ENCODE measurements at places on chromosomes 2 and 18.

GRCh38 chr18:2997429-2997828, 15.5 kb downstream of the LPIN2 start:
- DNase-seq: no peak

GRCh38 chr2:109031476-109032228, 42.6 kb upstream of the EDAR start:
- DNase-seq: peak; percentile 37

GRCh38 chr2:157923598-157924217, 47.6 kb upstream of the ACVR1 start:
- no peak for DNase-seq

GRCh38 chr2:43406651-43407279, 180.4 kb upstream of the ZFP36L2 start:
- DNase-seq: no peak

DNA sequence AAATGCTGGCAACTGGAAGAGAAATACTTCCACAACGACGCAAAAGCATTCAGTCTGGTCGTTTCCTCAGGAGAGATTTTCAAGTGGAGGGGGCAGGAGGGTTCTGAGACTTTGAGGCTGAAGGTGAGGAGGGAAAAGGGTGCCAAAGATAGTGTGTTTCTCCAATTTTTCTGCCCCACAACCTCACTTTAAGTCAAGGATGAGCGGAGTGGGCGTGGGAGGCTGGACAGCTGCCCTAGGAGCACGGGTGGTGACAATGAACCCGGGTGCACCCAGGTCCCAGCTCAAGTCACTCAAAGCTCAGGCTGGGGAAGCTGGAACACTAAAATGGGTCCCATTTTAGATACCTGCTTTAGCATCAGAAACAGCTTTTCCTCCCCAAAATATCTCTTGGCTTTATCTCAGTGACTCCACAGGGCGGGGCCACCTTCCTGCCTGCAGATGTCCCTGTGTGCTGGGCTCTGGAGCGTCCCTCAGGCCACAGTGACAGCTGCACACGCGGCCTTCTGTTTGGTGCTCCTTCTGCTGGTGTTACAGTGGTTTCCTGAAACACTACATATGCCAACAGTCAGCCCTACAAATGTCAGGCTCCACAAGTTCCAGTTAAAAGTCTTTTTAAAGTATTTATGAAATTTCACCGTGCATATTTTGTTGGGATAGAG, 1.4 kb upstream of the MBP start:
- no peak for DNase-seq

All from stimulated activated CD8-positive, alpha-beta memory T cell treated with anti-CD3 and anti-CD28 coated beads, Interleukin-7, amount 100 ng/mL, for 1 hour (primary cell).